ENCODE measurements at places on chromosomes 1 and 21.

GRCh38 chr1:212495766-212496494 lies 63.2 kb downstream of the NENF start:
- DNase-seq: no peak

DNA sequence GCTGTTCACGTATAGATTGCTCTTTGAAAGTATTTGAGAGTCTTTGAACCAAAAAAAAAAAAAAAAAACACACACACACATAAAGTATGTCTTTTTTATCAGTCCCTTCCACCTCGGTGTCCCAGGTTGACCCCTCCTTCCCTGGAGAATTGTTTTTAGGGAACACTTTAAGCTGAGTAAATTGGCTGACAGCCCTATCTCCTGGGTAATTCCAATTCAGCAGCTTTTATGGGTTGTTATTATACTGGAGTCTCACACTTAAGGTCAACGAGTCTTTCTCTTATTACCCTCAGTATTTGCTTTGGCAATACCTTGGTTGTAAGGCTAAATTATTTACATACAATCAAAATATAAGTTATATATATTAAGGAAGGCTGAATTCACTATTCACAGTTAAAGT lies 69.4 kb downstream of the SLC30A10 start:
- DNase-seq: no peak

DNA sequence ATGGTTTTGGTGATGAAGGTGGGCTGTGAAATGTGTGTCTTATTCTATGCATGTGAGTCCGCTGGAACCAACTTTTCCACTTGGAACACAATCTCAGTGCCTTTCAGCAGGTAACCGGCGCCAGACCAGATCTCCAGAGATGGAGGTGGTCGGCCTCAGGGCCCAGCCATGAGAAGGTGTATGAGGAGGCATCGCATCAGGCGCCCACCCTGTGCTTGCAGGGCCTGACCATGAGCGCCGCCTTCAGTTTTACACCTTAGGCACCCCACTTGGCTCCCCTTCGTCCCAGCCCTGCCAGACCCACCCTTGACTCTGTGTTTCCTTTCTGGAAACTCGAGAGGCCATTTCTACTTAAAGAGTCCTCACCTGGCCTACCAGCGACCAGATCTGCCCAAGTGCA lies 48.6 kb upstream of the ATF3 start:
- DNase-seq: no peak

DNA sequence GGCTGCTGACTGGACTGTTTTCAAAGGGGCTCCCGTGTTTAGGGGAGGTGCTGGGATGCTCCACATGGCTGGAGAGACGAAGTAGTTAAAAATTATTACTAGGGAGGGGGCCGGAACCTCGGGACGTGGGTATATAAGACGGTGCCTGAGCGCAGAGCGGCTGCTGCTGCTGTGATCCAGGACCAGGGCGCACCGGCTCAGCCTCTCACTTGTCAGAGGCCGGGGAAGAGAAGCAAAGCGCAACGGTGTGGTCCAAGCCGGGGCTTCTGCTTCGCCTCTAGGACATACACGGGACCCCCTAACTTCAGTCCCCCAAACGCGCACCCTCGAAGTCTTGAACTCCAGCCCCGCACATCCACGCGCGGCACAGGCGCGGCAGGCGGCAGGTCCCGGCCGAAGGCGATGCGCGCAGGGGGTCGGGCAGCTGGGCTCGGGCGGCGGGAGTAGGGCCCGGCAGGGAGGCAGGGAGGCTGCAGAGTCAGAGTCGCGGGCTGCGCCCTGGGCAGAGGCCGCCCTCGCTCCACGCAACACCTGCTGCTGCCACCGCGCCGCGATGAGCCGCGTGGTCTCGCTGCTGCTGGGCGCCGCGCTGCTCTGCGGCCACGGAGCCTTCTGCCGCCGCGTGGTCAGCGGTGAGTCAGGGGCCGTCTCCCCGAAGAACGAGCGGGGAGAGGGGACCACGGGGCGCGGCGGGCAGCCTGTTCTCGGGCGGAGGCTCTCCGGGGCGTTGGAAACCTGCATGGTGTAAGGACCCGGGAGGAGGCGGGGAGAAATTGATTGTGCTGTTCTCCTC lies at the start of gene CHODL:
Gene CHODL, plus strand, starts transcription at position 163 of the 793 bp plus-strand sequence. Its CDS starts 391 bp downstream, at position 554.
- DNase-seq: no peak

DNA sequence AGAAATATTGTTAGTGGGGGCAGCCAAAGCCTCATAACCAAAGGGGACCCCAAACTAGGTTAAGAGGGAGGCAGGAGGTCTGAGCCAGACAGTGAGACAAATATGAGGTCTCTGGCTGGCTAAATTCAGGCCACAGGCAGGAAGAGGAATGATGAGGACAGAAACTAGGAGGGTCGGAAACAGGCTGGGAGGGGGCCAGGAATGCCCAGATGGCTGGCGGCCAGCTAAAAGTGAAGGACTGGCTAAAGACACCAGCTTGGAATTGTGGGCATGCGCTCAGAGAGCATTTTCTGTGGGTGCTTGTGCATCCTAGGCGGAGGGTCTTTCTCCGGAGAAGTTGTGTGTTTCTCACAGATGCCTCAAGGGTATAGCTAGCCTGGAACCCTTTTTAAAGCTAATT lies 77.0 kb downstream of the PGM1 start:
- no peak for DNase-seq

GRCh38 chr1:207069858-207070506 lies 16.9 kb downstream of the PFKFB2 start:
- no peak for DNase-seq

- no peak for DNase-seq
These were observed 8.7 kb downstream of the CDCA8 start for GRCh38 chr1:37701051-37701450.

DNA sequence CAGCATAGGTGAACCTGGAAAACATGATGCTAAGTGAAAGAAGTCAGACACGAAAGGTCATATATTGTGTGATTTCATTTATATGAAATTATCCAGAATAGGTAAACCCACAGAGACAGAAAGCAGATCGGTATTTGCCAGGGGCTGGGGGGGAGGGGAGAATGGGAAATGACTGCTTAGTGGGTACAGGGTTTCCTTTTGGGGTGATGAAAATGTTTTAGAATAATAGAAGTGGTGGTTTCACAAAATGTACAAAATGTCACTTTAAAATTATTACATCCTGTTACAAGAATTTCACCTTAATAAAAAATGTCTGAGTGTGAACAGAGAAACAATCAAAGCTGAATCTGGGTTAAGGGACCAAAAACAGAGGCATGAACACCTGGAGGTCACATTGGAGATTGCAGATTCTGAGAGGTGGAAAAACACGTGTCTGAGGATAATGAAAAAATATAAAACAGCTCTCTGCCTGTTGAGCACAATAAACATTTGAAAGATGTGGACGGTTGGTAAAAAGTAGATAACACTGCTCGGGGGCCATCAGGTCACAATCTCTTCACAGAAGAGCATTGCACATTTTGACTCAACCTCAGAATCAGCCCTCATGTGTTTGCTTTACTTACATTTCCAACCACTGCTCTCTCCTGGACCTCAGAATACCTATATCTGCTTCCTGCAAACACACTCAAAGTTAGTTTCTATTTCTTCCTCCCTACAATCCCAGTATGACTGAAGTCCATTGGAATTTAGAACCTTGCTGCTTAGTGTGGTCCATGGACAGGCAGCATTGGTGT lies 3.2 kb downstream of the SLAMF6 start:
- no peak for DNase-seq

DNA sequence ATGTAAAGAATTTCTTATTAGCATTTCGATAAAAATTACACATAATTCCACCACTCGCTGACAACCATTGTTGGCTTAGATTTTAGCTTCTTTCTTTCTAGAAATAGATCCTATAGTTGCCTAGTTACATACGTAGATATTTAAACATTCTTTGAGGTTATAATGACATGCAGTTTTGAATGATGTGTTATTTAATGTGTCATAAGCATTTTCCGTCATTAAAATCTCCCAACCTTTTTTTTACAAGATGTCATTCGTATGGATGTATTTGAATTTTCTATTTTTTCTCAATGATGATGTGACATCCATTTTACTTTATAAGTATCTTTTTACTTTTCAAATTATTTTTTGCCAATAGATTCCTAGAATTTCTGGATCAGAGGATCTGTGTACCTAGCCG lies 44.7 kb downstream of the SLC37A1 start:
- DNase-seq: no peak

- no peak for DNase-seq
These were observed 47.2 kb downstream of the RAP1A start for GRCh38 chr1:111666828-111667227.

DNA sequence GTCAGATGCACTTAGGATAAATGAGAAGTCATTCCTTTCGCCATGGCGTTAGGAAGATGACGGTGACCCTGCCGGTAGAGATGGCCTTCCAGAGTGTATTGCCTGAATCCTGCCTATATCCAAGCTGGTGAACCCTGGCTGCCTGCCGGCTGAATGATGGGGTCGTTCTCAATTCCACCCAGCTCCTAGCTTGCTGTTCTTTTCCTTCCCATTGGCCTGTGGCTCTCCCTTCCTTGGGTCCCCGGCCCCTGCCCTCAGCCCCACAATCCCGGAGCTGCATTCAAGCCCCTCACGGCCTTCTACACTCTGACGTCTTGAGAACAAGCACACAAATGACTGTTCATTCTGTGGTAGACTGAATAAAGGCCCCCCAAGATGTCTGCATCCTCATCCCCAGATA lies 28.2 kb upstream of the ZBTB21 start:
- no peak for DNase-seq
